Cortex of kidney (tissue), 1 donor: ENCODE measurements at places on chromosomes 16 and 17.

- no peak for DNase-seq
Observed at GRCh38 chr16:88789594-88789993, 4.6 kb upstream of the PIEZO1 start.

DNA sequence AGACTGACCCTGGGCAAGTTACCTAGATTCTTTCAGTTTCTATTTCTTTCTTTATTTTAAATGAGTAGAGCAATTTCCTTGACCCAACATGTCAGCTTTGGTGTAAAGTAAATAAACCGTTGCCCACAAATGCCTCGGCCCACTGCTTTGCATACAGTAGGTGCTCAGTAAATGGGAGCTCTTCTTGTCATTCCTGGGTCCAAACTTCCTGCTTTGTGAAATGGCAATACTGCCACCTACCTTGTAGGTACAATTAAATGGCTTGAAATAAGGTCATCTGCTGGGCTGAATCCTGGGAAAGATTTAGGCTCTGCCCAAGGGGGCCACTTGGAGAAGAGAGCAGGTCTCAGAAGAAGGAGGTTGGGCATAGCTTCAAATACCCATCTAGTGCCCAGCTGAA lies 253.0 kb downstream of the HS3ST3B1 start:
- DNase-seq, result no peak

DNA sequence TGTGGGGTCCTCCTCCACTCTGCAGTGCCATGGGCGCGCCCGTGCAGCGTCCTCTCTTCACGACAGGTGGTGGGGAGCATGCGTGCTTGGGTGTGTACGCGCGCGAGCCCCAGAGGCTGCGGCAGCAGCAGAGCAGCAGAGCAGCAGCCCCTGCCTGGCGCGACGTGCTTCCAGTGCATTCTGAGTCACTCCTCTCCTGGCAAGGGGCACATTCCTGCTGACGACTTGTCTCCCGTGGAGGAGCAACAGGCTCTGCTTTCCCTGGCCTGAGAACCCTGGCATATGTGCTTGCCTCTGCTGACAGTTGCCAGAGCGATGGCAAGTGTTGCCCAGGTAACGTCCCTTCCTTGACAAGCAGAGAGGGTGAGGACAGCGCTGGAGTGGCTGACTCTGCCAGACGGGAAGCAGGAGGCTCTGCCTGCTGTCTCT lies 133.8 kb upstream of the PLCG2 start:
- DNase-seq, result no peak

GRCh38 chr17:58503866-58504265 lies 10.6 kb downstream of the MTMR4 start:
- DNase-seq, result no peak

GRCh38 chr16:23948949-23949411 lies 113.2 kb downstream of the PRKCB start:
- no peak for DNase-seq
